Cortex of kidney (tissue), 1 donor: ENCODE measurements at places on chromosomes 7 and 10.

- no peak for DNase-seq
These were observed 7.6 kb downstream of the NFKB2 start for GRCh38 chr10:102403115-102403514.

- no peak for DNase-seq
These were observed 44.0 kb upstream of the VDAC2 start for GRCh38 chr10:75166623-75166972.

DNA sequence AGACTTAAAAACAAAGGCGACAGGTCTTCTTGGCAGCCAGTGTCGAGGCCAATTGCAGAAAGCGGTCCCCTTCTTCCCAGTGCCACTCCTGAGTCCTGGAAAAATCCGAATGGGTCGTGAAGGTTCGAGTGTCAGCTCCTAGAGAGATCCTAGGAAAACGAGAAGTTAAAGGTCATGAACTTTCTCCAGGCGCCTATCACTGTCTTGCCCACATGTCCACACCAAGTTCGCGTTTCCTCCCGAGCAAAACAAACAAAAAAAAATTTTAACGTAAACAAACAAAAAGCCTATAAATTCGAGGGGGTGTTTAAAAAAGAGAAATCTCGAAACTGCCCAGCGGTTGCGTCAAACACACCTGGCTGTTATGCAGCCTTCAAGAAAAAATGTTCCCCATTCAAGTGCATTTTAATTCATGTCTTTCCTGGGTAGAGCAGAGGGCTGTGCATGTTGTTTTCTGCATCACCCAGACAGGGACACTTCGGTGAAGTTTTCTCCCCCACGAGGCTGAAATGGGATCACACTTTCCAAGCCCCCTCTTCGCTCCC is 1.5 kb downstream of the ARHGAP21 start:
- DNase-seq: no peak

GRCh38 chr10:70974920-70975319 is 86.6 kb upstream of the PCBD1 start:
- no peak for DNase-seq

GRCh38 chr10:124040451-124041188 is 52.8 kb downstream of the CHST15 start:
- no peak for DNase-seq

- DNase-seq: no peak
These were observed 5.6 kb upstream of the CYP3A4 start for GRCh38 chr7:99789441-99790070.

DNA sequence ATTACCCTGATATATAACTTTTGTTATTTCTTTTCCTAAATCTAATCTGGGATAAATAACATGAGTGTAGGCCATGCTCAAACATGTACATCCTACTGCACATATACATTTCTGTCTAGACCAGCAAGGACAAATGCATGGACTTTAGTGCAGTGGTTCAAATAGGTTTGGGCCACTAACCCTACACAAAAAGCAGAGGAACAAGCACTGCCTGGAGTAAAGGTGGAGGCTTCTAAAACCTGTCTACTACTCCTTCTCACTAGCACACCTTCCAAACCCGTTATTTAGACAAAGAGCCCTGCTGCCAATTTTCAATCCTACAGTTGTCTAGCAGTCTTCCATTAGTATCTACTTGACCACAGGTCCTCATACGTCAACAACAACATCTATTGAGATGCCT is 34.8 kb downstream of the SGCE start:
- no peak for DNase-seq
